Lung (tissue), 17 donors: ENCODE measurements at places on chromosomes 4 and X. TPM values are rescaled to one million over a fixed set of nuclear protein-coding genes. Genes with fewer than 3 reads are reported as not detected.

DNA sequence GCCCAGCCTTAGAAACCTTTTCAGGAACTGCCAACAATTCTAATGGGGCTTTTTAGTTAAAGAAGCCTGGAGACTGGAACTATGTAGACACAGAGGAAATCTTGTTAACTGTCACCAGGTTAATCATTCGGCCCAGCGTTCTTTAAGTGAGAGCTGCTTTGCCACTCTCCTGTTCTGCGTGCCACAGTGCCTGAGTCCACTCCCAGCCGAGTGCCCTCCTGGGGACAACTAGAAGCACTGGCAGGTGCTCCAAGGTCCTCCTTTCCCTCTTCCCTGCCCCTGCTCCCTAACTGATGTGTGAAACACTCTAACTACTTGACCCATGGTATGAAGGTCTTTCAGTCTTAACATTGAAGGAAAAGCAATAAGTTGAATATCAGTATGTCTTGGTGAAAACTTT lies 151.2 kb upstream of the TLL1 start:
- no peaks in the 10 kb centered on the region for H3K27me3 ChIP-seq
- DNase-seq: no peak
- H3K36me3 ChIP-seq: no peaks in the 10 kb centered on the region
- no peak overlapping the region for H3K27ac ChIP-seq
- no peak overlapping the region for H3K4me3 ChIP-seq
- H3K4me1 ChIP-seq: no peaks in the 10 kb centered on the region

DNA sequence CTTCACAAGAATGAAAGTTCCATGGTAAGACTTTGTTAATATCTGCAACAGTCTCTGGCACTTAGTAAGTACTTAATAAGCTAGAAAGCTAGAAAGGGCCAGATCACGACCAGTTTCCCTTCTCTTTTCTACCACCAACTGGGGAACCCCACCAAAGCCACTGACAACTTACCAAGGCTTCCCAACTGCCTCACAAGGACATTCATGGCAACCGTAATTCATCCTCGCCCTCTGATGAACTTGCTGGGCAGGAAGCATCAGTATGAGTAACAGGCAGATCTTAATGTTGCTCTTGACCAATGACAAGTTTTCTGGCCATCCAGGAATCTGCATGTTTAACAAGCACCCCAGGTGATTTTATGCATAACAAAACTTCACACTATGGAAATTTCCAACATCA lies 23.2 kb upstream of the ZCCHC13 start:
- peaks cover 4% of the 10 kb centered on the region for H3K27me3 ChIP-seq
- H3K27ac ChIP-seq: no peak overlapping the region
- no peaks in the 10 kb centered on the region for H3K4me1 ChIP-seq

DNA sequence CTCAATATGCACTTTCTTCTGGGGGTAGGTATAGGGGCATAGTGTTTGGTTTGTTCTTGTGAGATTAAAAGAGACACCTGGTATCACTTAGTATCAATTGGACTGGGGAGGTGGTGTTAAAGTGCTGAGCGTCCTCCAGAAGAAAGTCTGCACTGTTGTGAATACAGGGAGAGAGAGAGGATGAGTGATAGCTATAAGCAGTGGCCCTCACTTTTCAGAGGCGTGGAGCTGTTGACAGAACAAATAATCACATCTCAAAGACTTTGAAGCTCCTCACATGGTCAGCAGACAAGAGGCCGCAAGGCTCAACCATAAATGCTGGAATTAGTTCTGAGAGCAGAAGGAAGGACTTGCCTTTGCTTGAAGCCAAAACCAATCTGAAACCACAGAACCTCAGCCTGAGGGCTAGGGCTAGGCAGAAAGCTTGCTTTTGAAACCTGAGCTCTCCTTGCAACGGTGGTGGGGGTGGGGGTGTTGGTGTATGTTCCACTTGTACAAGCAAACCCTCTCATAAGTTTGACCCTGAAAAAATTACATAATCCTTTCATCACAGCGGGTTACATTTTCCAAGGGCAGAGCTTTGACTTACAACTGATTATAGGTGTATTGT lies 123.2 kb upstream of the SCML1 start:
- H3K4me3 ChIP-seq: no peak overlapping the region
- peaks cover 2% of the 10 kb centered on the region for H3K4me1 ChIP-seq
- H3K27me3 ChIP-seq: peaks cover 43% of the 10 kb centered on the region

- H3K36me3 ChIP-seq: peaks cover 4% of the 10 kb centered on the region
- H3K4me1 ChIP-seq: no peaks in the 10 kb centered on the region
- DNase-seq: no peak
Measured at GRCh38 chrX:74603040-74603439, 11.4 kb downstream of the RLIM start.

DNA sequence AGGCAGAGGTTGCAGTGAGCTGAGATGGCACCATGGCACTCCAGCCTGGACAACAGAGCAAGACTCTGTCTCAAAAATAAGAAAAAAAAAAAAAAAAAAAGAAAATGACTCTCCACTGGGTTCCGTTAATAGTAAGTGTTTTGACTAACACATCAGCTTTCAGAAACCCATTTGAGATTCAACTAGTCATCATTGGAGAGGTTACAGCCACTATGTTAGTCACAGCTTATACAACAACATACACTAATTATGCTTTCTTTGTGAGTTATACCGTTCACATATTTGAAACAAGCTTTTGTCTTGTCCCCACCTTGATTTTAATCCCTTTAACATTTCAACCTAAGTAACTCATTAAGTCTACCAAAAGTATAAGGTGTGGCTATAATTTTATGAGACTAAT lies 48.2 kb downstream of the HADH start:
- no peaks in the 10 kb centered on the region for H3K4me1 ChIP-seq
- H3K4me3 ChIP-seq: no peak overlapping the region

- H3K4me1 ChIP-seq: no peaks in the 10 kb centered on the region
- no peaks in the 10 kb centered on the region for H3K36me3 ChIP-seq
- H3K27me3 ChIP-seq: no peaks in the 10 kb centered on the region
- no peak overlapping the region for H3K4me3 ChIP-seq
- H3K27ac ChIP-seq: no peak overlapping the region
Measured at GRCh38 chr4:35695421-35695820, 548.9 kb downstream of the ARAP2 start.

- no peak overlapping the region for H3K4me3 ChIP-seq
- peak overlapping the region; percentile 42 for H3K27ac ChIP-seq
- no peaks in the 10 kb centered on the region for H3K36me3 ChIP-seq
- no peak for DNase-seq
Measured at GRCh38 chr4:78569306-78569821, 17.8 kb downstream of the ANXA3 start.

SYTL4 gene
- 5.6 TPM for total RNA-seq

CXorf49 gene
- total RNA-seq: not detected

SPANXN2 gene
- total RNA-seq: not detected

BCORL1 gene
- 11.8 TPM for total RNA-seq
